ENCODE measurements at places on chromosomes 5 and 9. TPM values are rescaled to one million over a fixed set of nuclear protein-coding genes. Genes with fewer than 3 reads are reported as not detected.

Gene HTR1A
- 0.99 TPM for total RNA-seq

Gene C1QTNF3
- total RNA-seq = 49.8 TPM

Gene CTNNAL1
- total RNA-seq = 84.8 TPM

Gene RNF183
- not detected for total RNA-seq

Gene RNF20
- total RNA-seq = 38.6 TPM

Gene GARIN3
- not detected for total RNA-seq

Gene POLR3G
- 6.1 TPM for total RNA-seq

Gene TLX3
- 2.0 TPM for total RNA-seq

Gene PCDHA2
- 3.3 TPM for total RNA-seq

Gene CCDC192
- 0.50 TPM for total RNA-seq

Gene BTNL8
- 0.50 TPM for total RNA-seq

Gene NHP2
- 58.5 TPM for total RNA-seq

Gene GNA14
- 5.0 TPM for total RNA-seq

Gene ARL14EPL
- not detected for total RNA-seq

Gene BRINP1
- 83.5 TPM for total RNA-seq

Gene LCN2
- 0.28 TPM for total RNA-seq

Gene IFNK
- not detected for total RNA-seq

Gene SLCO6A1
- total RNA-seq = not detected

Gene IFNA17
- total RNA-seq = not detected

Gene NDUFAF2
- total RNA-seq = 18.2 TPM

Gene SLC22A4
- total RNA-seq = 4.0 TPM

Gene OMD
- total RNA-seq = 133 TPM

Gene FOXD4L4
- 0.20 TPM for total RNA-seq

Gene PCDHB15
- total RNA-seq = 10.4 TPM

Gene ARAP3
- 7.0 TPM for total RNA-seq

Data from spinal cord (tissue), 10 donors.